CD4-positive, alpha-beta T cell treated with Interferon gamma for 1 hour (primary cell): ENCODE measurements at places on chromosomes 13 and 19.

DNA sequence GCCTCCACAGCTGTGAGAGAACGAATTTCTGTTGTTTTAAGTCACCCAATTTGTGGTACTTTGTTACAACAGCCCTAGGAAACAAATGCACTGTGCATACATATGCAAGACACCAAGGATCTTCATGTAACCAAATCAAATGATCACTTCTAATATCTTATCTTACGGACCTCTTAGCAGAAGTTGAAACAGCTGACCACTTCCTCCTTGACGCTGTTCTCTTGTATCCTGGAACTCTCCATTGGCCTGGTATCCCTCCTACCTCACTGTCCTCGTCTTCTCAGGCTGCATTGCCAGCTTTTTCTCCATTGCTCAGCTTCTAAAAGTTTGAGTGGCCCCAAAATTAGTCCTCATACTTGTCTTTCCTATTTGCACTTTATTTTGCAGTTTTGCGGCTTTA lies 200.4 kb downstream of the DLEU7 start:
- no peak for DNase-seq

GRCh38 chr13:69461397-69461796 lies 646.2 kb upstream of the ATXN8OS start:
- DNase-seq, result no peak

DNA sequence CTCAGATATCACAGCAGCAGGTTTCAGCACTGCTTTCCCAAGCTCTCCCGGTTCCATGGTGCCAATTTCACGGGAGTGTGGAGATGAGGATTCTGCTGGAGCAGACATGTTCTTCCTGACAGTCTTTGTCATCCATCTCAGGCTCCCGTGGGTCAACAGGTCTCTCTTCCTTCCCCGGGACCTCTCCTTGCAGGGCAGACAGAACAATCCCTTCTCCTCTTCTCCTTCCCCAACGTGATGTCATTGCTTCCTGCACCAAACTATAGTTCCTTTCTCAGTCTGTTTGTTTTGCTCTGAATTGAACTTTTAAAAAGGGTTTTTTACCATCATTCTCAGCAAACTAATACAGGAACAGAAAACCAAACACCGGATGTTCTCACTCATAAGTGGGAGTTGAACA lies 107.9 kb downstream of the ZNF536 start:
- DNase-seq, result no peak

GRCh38 chr13:113768018-113768905 lies 9.2 kb downstream of the TMEM255B start:
- DNase-seq, result no peak

DNA sequence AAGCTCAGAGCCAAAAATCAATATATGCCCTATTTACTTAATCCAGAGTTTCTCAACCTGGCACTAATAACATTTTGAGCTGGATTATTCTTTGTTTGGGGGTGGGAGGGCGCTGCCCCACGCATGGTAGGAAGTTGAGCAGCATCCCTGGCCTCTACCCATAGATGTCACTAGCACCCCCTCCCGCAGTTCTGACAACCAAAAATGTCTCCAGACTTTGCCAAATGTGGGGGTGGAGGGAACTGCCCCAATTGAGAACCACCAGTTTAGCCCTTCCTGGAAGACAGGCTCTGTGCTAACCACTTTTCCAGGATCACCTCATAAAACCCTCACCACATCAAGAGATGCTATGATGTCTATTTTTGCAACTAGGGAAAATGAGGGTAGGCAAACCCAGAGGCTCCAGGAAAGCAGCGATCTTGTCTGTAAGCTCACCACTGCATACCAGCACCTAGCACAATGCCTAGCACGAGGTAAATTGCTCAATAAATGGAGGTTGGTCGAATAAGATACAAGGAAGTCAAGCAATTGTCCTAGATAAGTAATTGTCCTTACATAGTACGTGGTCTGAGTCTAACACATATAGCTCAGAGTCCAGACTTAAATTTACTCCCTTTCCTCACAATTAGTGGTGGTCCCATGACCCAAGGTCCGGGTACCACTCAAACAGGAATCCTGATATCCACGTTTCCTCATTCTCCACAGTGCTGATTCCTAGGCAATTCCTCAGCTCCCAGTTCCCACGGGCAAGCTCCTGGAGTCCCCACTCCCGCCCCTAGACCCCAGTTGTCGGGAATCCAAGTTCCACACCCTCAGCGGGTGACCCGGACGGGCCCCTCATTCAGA lies 892 bp downstream of the TRIR start:
- peak; percentile 13 for DNase-seq

- no peak for DNase-seq
Observed at GRCh38 chr13:22698467-22698866, 482.3 kb upstream of the SGCG start.

- DNase-seq, result peak; percentile 31
Observed at GRCh38 chr19:45607071-45608029, 5.3 kb upstream of the GPR4 start.

DNA sequence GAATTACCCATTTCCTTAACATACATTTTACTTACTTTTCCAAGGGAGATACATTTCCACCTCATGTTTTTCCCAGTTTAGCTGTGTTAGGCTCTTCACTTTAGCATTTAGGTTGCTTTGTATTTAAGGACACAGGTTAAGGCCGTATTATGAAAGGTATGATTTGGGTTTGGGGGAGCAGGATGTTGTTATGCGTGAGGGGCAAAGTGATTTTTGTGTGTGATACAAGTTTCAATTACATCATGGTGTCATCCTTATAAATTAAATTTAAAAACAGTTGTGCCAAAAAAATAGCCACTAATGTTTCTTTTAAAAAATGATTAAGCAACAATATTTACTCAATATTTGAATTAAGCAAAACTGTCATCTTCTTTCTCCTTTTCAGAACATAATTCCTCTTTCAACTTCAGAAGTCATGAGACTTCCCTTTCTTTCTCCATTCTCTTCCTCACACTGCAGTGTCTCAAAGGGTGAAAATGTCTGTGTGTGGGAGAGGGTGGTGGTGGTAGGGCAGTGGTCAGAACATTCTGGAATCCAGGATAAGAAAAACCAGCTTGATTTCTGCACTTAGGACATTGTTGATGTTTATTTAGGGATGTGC lies 126.2 kb downstream of the KCNRG start:
- DNase-seq, result no peak

- DNase-seq, result no peak
Observed at GRCh38 chr13:100106005-100106404, 17.1 kb downstream of the PCCA start.

- no peak for DNase-seq
Observed at GRCh38 chr19:2600914-2601870, 101.3 kb downstream of the GNG7 start.

DNA sequence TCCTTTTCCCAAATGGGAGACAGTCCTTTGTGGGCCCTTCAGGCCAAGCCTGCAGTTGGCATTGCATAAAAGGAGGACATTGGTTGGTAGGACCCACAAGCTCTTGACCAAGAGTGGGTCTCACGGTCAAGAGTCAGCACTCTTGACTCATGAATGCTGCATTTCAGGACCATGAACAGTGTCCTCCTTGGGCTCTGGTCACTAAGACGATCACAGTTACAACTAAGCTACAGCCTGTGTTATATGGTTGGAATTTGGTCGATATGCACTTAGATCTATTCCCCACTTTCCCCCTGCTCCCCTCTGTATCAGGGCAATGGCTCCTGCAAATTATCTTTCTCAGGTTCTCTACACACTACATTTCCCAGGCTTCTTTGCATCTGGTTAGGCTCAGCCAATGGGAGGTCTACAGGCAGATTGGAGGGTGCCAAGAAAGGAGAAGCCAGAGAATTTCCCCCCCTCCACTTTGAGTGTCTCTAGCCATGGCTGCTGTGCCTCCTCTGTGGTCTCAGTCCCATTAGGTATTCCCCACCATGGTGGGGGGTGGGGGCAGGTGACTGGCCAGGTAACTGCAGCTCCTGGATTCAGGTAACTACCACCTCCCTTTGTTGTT lies 3.1 kb upstream of the OLFM2 start:
- no peak for DNase-seq

- no peak for DNase-seq
Observed at GRCh38 chr19:58518256-58519086, 1.1 kb downstream of the ZBTB45 start.

- peak; percentile 32 for DNase-seq
Observed at GRCh38 chr13:46403851-46404732, 17.0 kb upstream of the RUBCNL start.

GRCh38 chr19:49889687-49890348 lies 6.9 kb downstream of the IL4I1 start:
- DNase-seq, result peak; percentile 79

DNA sequence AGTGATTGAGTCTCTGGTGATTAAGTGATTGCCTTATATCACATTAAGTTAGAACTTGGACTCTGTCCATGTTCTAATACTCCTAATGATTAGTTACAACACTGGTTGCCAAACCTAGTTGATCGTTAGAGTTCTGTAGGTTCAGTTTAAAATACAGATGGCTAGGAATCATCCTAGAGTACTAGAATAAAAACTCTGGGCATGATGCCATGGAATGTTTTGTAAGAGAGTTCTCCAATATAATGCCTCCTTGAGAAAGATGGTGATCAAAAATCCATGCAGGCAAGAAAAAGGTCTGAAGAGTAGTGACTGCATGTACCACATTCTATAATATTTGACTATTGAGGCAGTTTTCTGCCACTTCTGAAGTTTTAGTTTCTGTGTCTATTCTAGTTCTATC lies 176.3 kb downstream of the GPC5 start:
- no peak for DNase-seq

GRCh38 chr19:2949939-2950285 lies 5.1 kb upstream of the ZNF77 start:
- peak; percentile 2 for DNase-seq

DNA sequence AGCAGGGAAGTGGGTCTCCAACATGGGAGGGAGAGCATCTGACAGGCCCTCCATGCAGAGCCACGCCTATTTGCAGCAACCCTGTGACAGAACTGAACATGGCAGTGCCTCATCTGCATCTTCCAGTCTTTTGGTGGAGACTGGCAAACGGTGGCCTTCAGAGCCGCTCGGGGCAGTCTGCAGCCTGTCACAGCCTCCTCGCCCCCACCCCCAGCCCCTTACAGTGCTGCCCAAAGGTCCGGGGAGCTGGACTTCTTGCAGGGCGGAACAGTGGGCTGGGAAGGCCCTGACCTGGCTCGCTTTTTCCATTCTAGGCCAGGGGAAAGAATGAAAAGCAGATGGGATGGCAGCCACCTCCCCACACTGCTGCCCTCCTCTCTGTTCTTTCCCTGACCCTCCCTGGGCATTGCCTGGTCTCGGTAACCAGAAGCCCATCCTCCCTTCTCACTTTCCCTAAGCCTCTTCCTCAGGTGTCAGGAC lies 2.7 kb downstream of the CALM3 start:
- no peak for DNase-seq

- DNase-seq, result no peak
Observed at GRCh38 chr19:20388706-20389225, 176.8 kb downstream of the ZNF737 start.

- DNase-seq, result no peak
Observed at GRCh38 chr13:94706843-94707399, 5.4 kb downstream of the SOX21 start.

DNA sequence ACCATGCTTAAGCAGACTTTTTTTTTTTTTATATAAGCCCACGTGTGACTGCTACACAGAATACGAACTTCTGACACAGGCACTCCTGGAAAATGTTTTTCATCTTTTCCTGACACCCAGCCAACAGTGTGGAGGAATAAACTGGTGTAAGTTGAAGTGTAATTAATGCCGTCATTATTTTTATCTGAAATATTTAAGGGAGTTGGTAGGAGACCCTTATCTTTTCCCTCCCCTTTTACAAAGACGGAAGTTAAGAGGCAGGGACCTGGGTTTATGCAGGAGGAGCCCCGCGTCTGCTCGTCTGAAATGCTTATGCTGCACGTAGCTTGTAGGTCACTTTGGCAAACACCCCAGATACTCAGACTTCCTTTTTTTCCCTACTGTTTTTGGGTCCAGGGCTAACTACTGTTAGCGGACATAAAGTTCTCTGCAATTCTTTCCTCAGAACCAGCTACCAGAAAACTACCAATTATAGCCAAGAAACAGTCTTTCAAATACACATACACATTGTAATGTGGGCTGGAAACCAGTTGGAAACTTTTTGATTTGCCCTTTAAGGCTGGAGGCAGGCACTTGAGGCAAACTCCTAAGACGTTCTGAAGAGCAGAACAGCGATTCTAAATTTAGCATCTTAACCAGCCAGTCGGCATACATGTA lies 50.8 kb downstream of the EFNB2 start:
- no peak for DNase-seq

DNA sequence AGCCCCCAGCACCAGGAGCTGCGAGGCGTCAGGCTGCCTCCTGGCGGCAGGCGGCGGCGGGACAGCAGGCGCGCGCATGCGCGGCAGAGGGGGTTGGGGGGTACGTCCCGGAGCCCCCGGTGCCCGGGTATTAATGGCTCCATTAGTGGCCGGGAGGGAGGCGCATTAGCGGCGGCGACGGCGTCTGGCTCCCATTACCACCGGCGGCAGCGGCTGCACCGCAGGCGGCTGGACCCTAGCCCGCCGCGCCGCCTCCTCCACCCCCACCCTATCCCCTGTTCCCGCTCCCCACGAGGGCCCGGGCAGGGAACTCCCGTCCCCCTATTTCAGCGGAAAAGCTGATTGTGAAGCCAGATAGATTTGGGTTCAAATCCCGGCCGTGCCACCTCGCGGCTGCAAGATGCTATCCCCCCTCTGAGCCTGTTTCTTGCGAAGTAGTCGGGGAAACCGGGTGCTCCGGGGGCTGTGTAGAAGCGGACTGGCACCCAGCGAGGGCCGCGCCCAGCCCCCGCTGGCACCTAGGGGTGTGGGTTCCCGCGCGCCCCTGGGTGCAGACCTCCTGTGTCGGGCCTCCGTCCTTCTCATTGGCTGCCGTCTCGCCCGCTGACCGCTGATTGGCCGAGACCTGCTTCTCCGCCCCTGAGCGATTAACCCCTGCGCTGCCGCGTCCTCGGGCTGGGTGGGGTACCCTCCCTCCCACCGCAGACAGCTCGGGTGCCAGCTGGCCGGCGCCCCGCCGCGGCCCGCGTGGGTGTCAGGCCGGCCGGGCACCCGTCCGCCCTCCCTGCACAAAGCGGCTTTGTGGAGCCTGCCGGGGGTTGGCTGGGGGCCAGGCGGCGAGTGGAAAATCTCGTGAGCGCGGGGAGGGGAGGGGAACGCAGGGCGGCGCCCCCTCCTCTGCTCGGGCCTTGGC lies 11.1 kb downstream of the CIC start:
- peak; percentile 89 for DNase-seq

GRCh38 chr19:45528149-45528743 lies 21.0 kb downstream of the VASP start:
- no peak for DNase-seq

GRCh38 chr13:93559718-93560117 lies 333.1 kb downstream of the GPC6 start:
- DNase-seq, result no peak
